ENCODE measurements at places on chromosomes 13 and 19.

DNA sequence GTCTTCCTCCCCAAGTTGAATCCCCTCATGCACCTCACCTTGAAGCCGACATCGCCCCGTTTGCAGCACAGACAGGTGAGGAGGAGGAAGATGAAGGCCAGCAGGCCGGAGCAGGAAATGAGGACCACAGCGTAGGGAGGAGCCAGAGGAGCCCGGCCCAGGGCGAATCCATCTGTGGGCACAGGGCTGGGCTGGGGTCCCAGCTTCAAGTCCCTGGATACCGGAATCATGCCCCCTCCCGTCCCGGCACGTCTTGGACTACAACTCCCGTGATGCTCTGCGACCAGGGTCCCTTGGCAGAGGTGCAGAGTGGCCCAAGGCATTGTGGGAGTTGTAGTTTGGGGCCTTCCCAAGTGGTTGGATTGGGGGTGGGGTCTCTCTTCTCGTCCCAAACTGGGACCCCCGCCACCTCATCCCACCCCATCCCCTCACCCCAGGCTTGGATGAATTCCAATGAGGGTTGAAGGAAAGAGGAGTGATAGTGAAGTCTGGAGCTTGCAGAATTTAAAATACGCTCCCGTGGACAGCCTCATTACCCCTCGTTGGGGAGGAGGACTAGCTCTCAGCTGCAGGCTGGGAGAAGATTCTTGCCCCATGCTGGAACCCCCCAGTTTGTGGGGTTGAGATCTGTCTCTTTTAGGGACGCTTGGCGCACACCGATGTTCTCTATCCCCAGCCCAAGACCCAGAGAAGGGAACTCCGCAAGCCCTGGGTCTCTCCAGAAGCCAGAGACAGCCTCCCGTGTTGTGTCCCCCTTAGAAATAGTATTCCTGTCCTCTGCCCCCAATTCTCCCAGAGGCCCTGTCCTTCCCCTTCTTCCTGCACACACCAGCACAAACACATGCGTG lies 990 bp downstream of the LMTK3 start:
- DNase-seq, result peak; percentile 59

- DNase-seq, result no peak
Observed at GRCh38 chr19:13762635-13763235, 1.6 kb upstream of the MRI1 start.

GRCh38 chr19:32809254-32809653 lies 60.3 kb downstream of the SLC7A9 start:
- DNase-seq, result no peak

DNA sequence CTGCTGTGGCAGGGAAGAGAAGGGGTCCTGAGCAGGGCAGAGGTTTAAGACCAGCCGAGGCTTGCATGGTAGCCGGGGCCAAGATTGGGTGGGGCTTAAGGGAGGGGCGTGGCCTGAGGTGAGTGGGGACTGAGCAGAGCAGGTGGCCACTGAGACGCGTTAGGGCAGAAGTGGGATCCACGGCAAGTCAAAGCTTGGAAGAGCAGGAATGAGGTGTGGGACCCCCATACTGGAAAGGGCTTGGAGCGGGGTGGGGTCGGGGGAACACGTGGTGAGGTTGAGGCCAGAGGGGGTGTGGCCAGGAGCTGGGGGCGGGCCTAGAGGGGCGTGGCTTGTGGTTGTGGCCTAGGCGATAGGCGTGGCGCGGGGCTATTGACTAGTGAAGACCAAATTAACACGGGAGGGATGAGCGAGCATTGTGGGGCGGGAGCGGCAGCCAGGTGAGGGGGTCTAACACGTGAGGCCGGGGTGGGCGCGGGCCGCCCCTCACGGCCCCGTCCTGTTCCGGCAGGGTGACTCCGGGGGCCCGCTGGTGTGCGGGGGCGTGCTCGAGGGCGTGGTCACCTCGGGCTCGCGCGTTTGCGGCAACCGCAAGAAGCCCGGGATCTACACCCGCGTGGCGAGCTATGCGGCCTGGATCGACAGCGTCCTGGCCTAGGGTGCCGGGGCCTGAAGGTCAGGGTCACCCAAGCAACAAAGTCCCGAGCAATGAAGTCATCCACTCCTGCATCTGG lies 3.3 kb downstream of the CFD start:
- DNase-seq, result peak; percentile 65

DNA sequence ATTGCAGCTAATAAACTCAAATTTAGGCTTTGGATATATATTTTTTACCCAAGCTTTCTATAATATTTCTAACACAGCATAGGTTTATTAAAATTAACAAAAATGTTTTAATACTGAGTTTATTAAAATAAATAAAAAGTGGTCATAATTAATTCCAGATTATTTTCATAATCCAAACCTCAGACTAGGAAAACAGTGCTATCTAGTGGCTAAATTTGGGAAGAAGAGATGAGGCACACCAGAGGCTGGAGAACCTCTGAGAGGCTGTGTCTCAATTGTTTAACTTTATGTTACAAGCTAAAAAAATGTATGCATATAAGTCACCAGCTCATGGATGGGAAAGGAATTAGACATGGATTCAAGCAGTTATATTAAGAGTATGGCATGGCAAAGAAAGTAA lies 392.5 kb downstream of the DIAPH3 start:
- DNase-seq, result no peak

DNA sequence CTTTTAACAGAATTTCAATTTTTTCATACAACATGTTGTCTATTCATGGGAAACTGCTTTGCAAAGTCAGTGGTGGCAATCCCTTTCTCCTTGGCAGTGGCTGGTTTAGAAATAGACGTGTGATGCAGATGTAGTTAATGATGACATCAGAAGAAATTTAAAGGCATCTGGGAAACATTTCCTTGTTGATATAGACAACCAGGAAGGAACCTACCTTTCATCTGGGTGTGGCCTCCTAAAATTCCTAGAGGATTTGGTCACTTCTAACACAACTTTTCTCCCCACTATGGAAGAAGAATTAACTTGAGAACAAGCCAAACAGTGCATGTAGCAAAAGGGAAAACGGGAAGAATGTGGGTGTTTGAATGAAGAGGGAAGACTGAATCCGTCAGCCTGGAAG lies 102.8 kb downstream of the EFNB2 start:
- DNase-seq, result no peak

DNA sequence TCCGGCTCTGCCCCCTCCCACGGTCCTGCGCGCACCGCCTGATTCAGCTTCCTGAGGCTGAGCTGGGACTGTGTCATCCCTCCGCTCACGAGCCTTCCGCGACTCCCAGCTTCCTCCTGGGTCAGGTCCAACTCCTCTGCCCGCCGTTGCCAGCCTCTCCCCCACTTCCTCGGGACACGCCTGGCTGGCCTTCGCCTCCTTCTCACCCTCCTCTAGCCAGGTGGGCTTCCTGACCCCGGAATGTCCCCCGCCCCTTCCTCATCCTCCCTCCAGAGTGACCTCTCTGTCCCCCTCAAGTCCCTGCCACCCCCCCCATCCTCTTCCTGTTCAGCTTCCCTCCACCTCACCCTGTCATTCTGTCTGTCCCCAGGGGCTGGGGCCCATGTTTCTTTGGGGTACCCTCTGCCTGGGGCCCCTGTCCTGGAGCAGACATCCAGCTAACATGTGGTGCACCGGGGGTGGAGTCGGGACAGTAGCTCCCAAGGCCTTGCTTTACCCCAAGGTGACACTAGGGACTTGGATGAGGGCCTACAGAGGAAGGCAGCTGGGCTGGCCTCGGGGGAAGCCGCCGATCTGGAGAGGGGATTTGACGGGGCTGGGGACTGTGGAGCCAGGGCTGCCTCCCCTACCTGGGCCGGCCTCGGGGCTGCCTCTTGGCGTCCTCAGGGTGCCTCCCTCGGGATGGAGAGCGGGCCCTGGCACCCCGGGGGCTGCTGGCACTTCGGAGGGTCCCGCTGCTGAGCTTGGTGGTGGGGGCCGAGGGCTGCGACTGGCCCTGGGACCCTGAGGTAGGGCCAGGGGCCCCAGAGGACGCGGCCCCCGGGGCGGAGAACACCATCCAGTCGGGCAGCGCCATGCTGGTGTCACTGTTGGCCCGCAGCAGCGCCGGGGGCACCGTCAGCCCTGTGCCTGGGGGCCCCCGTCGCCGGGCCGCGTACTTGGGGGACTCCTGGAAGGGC lies 16.5 kb downstream of the SHANK1 start:
- no peak for DNase-seq

Data from stimulated activated CD8-positive, alpha-beta memory T cell treated with anti-CD3 and anti-CD28 coated beads, Interleukin-7, amount 100 ng/mL, for 1 hour (primary cell).